ENCODE measurements at places on chromosomes 12 and 14.

DNA sequence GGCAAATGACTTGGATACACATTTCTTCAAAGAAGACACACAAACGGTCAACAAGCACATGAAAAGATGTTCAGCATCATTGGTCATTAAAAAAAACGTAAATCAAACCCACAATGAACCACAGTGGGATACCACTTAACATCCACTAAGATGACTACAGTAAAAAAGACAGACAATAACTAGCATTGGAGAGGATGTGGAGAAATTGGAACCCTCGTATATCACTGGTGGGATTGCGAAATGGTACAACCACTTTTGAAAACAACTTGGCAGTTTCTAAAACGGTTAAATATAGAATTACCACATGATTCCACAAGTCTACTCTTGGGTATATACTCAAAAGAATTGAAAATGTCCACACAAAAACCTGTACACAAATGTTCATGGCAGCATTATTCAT is 25.2 kb upstream of the PPFIBP1 start:
- no peak for DNase-seq

DNA sequence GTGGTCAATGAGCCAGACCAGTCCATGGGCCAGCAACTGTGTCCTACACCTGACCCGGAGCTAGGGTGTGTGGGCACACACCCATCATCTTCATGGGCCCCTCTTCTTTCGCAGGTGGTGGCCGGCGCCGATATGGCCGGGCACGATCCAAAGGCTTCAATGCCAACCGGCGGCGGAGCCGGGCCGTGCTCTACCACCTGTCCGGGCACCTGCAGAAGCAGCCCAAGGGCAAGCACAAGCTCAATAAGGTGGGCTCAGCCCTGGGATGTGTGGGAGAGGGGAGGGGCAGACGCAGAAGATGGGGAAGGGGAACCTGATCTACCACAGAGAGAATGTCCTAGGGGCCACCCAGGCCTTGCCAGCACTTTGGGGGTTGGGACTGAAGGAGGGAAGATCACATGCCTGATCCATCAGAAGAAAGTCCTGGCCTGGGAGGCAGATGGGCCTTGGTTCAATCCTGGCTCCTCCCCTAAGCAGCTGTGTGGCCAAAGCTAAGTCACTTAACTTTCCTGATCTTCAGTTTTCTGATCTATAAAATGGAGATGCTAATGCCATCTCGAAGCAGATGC is 3.8 kb downstream of the KCNH3 start:
- DNase-seq = no peak

DNA sequence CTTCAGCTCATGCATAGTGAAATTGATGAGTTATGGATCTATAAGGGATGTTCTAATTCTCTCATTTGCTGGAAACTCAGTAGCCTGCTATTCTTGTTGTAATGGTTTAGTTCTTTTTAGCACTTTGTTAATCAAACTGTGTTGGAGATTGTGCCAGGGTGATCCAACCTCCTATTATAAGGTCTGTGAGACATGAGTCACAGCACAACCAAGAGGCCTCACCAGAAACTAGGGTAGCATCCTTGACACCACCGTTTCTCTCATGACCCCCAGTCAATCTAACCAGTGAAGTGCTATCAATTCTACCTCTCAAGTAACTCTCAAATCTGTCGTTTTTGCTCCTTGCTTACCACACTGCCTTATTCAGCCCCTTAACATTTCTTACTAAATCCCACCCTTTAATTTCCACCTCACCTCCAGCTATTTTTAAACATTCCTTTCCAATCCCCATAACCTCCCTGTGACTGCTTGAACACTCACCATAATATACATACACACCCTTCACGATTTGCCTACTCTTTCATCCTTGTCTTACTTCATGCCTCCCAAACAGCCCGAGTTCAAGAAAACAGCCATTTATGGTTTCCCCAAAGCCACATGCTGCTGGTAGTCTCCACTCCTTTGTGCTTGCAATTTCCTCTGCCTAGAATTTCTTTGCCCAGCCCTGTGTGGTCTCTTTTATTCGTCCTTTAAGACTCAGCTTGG is 53.9 kb upstream of the NUDT4 start:
- no peak for DNase-seq

DNA sequence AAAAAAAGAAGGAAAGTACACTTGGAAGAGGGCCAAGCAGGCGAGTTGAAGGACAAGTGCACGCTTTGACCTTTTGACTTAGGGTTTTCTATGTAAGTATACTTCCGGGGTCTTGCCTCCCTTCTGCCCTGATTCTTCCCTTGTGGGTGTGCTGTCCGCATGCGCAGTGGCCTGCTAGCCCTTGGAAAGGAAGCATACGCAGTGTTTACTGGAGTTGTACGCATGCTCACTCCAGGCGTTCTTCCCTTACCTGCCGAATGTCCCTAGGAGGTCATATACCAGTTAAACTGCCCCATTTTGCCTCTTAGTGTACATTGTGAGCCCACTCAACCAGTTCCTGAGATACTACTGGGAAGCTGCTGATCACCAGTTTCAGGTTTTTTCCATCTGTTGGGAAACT is 15.7 kb upstream of the DDHD1 start:
- DNase-seq = no peak

- no peak for DNase-seq
Observed at GRCh38 chr12:13959131-13959723, 22.2 kb downstream of the GRIN2B start.

- DNase-seq = no peak
Observed at GRCh38 chr14:103872481-103873113, 25.2 kb upstream of the PPP1R13B start.
